ENCODE measurements at places on chromosomes 1 and 21.

GRCh38 chr1:214990619-214991018 is 91.9 kb upstream of the KCNK2 start:
- DNase-seq, result peak; percentile 44

DNA sequence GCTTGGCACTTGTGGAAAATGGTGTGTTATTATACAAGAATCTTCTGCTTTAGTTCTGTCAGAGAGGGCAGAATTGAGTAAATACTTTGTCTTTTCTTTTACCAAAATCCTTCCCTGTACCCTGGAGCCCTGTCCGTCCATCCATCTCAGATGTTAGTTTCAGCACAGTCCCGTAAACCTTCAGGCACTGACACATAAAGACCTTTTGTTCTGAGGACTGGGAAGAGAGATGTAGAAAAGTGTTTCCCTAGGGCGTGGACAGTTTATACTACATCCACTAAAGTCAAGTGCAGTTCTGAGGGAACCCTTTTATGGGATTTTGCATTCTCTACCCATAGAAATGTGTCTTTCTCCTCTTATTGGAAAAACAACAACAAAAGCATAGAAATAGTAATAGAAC is 162.4 kb downstream of the PDE4B start:
- no peak for DNase-seq

DNA sequence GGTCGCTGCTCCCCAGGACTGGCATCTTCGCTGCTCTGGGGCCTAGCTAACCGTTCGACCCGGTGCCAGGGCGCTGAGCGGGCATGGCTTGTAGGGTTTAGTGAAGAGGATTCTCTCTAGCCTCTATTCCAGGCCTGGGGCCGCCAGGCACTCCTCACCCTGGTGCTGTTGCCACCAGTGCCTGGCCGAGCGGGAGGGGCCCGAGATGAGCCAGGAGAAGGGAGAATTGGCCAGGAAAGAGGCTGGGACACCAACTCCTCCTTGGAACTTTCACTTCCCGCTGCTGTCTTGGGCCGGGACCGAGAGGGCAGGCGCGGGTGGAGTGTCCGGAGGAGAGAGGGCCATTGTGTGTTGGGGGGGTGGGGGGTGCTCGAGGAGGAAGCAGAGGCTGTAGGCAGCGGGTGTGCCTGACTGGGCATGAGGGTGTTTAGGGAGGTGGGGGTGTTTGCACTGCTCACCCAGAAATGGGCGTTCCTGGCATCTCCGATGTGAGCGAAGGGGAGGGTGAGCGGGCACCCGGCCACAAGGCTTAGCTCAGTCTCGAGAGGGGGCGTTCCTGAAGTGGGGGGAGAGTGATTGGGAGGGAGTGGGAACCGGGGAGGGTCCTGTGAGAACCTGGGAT is 772 bp downstream of the ADAM15 start:
- no peak for DNase-seq

DNA sequence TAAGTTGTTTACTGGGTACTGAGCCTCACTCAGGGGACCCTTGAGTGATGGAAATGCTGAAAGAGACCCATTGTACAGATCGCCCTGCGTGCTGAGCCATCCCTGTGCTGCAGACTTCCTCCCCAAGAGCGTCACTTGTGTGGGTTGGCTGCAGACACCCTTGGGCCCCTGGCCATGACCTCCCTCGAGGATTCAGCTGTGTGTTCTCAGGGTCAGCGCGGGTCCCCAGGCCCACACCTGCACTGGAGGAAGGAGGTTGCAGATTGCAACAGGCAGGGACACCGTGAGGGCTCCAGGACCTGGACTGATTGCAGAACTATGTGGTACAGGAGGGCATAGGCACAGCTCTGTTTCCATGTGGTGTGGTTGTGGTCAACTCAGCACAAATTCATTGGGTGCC is 4.4 kb downstream of the SNAP47 start:
- no peak for DNase-seq

DNA sequence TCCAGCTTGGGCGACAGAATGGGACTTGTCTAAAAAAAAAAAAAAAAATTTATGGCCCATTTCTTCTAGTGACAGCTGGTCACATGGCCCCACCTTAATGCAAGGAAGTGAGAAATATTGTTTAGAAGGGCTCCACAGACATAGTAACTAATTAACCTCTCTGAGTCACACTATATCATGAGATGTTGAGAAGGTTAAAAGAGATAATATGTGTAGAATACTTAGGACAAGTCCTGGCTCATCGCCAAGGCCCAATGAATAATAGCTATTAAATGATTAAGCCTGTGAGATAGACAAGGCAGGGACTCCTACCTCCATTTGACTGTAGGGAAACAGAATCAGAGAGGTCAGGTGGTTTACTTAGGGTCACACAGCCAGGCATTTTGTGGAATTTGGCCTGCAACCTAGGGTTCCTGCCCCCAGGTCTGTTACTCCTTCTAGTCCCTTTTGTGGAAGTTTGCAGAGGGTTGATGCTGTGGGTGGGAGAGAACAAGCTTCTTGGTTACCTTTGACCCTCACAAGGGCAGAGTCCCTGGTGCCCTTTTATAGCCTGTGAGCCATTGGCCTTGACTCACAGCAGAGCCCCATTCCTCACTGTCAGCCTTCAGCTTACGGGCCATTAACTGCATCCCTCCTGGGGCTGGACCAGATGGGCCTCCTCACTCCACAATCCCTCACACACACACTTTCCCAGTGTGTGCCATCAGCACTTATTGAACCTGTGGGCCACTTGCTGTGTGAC is 48.5 kb downstream of the OPRD1 start:
- DNase-seq, result no peak

- no peak for DNase-seq
Observed at GRCh38 chr1:218546314-218546713, 201.2 kb downstream of the TGFB2 start.

GRCh38 chr1:117630423-117630998 is 24.7 kb downstream of the TENT5C start:
- DNase-seq, result no peak

DNA sequence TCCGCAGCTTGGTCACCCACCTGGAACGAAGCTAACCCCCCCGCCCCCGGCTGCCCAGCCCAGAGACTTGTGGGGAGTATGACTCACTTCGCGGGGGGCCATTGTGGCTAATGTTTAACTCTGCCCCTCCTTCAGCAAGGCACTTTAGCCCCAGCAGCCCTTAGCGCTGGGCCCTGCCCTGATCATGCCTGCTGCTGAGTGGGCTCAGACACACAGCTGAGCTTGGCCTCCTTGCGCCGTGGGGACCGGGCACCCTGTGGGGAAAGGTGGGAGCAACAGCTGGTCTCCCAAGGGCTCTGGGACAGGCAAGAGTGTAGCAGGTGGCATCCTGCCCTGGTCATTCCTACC is 6.3 kb upstream of the LAD1 start:
- DNase-seq, result no peak

DNA sequence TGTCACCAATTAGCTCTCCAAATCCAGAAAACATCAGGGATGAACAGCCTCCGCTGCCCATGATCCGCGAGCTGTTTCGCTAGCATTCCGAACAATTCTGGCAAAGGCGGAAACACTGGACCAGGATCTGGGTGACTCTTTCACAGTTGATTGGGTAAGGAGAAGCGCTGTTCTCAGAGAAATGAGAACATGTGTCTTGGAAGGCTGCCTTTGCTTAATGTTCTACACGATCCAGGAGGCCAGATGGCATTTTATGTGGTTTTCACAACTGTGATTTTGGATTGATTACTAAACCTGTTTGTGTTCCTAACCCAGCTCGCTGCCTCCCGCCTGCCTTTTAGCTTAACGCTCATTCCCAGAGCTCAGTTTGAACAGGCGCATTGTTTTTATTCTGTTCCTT is 144.0 kb downstream of the KIF26B start:
- no peak for DNase-seq

GRCh38 chr1:172470149-172470548 is 26.3 kb upstream of the PIGC start:
- DNase-seq, result no peak

GRCh38 chr1:154607106-154607608 is 829 bp downstream of the ADAR start:
- peak; percentile 11 for DNase-seq

DNA sequence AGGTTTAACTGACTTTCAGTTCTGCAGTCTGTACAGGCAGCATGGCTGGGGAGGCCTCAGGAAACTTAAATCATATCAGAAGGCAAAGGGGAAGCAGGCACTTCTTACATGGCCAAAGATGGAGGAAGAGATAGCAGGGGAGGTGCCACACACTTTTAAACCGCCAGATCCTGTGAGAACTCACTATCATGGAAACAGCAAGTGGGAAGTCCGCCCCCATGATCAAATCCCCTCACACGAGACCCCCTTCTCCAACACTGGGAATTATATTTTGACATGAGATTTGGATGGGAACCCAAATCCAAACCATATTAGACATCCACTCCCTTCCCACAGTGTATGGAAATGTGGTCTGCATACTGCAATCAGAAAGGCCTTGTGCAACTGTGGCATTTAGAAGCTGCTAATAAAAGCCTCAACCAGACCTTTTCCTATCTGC is 148.2 kb downstream of the FCRL5 start:
- DNase-seq, result no peak

Data from SW 1271 (cell line).